DMS 273 treated with DMSO at 0.1 percent for 48 hours (cell line): ENCODE measurements at places on chromosomes 6 and 20.

DNA sequence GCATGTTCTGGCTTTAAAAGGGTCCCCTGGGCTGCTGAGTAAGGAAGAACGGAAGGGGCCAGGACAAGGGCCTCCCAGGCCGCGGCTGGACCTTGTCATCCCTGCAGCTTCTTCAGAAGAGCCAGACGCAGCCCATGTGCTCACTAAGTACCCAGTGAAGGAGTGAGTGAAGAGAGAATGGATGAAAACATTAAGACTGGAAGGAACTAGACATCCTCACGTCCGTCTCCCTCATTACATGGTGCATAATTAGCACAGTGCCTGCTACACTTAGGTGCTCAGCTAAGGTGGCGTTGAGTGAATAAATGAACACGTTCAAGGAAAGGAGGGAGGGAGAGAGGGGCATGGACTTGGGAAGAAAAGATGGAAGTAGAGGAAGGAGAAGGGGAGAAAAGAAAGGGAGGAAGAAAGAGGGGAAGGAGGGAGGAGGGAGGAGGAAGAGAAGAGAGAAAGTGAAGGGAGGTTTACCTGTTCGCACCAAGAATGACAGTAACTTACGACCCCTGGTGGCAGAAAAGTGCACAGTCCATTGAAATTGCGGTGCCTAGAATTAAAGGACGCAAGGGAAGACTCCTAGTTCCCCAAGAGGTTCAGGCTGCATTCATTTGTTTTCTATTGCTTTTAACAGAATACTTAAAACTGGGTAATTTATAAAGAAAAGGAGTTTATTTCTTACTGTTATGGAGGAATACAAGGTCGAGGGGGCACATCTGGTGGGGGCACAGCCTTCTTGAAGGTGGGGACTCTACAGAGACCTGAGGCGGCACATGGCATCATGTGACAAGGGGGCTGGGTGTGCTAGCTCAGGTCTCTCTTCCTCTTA, 8.0 kb downstream of the TP53RK start:
- DNase-seq: peak; percentile 40

GRCh38 chr6:159008656-159009288, 8.8 kb upstream of the RSPH3 start:
- no peak for DNase-seq

GRCh38 chr6:18400831-18401446, 13.8 kb downstream of the RNF144B start:
- DNase-seq: no peak

- DNase-seq: no peak
Observed at GRCh38 chr6:33731751-33732282, 14.9 kb downstream of the IP6K3 start.

DNA sequence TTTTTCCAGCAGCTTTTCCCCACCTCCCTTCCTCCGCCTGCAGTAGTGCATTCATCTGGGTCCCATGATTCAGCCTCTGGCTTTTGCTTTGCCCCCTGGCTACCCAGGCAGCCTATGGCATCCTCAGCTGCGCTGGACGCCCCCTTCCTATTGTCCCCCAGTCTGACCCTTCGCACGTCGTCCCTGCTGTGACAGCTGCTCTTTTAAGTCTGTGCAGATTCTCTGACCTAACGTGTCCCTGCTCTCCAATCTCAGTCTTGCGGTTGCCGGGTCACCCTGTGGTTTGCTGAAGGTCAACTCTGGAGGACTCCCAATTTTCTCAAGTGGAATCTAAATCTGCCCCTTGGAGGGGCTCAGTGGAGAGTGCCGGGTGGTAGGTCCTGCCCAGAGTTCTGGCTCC, 294.3 kb downstream of the CDC5L start:
- DNase-seq: no peak

DNA sequence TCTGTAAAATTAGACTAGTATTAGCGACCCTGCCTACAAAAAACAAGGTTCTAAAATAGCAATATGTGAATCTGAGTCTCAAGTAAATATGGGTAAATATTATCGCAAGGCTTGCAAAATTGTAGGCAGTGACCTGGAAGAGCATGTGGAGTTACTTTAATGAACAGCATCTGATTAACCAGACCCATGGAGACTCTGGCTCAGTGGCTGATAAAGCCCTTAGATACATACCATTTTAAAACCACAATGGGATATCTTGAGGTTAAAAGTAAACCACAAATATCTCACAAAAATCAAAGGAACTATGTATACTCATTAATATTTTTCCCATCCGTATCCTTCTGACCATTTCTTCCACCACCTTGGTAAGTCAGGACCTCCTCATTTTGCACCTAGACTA, 187.0 kb downstream of the MTFR2 start:
- no peak for DNase-seq

DNA sequence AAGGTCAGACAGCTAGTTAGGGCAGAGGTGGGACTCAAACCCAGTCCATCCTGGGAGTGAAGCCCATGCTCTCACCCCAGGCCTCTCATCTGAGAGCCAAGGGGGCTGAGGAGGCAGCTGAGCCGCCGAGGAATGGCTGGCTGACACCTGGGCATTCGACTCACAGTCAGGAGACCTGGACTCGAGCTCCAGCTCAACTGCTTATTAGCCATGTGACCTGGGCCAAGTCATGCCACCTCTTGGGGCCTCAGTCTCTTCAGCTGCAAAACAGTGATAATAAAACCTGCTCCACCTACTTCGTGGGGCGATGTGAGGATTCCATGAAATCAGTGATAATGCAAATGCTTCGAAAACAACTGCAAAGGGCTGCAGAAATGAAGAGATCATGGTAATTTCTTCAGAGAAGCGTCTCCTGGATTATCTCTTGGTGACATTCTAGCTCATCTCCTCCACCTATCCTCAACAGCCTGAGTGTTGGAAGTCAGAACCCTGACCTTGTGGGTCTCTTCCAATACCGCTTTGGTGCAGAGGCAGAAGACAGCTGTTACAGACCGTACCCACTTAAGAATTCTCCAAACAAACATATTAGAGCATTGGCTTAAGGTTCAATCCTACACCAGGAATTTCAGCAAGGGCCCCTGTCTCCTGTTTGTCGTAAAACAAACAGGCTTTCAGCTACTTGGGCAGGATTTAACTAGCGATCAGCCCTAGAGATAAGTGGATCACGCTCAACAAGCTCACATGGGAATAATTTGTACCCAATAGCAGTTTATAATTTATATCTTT, 60.0 kb upstream of the PIM1 start:
- no peak for DNase-seq

DNA sequence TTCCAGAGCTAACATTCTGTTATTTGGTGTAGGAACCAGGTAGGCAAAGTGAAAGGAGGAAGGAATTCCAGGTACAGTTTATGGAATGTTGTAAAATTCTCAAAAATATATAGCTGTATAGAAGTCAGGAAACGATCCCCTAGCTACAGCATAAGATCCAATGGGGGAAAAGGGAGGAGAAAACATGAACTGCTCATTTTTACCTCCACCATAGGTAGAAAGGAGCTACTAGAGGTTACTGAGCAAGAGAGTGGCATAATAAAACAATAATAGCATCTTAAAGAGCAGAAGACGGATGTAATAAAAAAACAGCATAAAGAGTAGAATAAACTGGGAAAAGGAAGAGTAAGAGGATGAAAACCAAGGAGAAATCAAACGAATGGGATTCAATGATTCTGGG, 26.9 kb downstream of the EPB41L2 start:
- no peak for DNase-seq

DNA sequence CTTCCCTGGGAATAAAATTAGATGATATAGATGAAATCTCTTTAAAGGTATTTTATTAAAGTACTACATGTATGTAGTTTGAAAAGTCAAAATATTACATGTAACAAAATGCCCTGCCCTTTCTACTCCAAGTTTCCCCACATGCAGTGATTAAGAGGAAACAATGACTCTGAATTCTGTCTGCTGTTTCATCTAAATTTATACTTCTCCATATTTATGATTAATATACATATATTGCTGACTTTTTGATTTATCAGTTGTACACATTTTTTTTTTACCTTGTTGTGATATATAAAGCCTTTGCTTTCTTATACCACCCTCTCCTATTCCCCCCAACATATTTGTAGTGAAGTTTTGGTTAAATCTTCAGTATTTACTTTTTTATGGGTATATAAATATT, 127.9 kb downstream of the ZFAND3 start:
- DNase-seq: no peak

- DNase-seq: peak; percentile 91
Observed at GRCh38 chr6:13526727-13527670, 39.6 kb upstream of the GFOD1 start.

DNA sequence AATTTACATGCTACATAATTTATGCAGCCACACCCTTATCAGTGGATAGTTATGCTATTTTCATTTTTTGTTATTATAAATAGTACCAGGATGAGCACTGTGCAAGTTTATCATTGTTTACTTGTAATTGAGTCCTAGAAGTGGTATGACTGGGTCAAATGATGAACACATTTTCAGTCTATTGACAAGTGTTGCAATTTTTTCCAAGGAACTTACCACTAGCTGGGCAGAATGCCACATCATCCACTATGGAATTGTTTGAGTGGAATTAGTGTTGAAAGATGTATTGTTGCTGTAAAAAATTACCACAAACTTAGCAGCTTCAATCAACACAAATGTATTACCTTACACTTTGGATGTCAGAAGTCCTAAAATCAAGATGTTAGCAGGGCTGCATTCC, 38.1 kb upstream of the OPN5 start:
- DNase-seq: no peak

GRCh38 chr6:144476286-144476685, 191.2 kb downstream of the UTRN start:
- DNase-seq: no peak

- DNase-seq: no peak
Observed at GRCh38 chr20:38245753-38246152, 14.8 kb downstream of the KIAA1755 start.

DNA sequence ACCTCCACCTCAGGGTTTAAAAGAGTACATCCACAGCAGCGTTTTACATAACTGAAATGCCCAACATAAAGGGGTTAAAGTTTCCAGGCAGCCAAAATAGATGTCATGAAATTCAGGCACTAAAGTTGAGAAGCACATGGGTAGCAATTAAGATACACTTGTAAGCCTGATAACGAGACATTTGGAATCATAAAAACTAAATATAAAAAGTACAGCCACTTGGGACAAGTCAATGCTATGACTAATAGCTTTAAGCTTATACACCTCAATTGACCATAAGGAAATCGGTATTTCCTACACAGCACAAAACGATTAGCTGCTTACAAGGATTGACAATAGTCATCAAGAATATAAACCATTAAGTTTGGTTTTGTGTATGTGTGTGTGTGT, 11.8 kb downstream of the LOC128125822 start:
- DNase-seq: no peak

GRCh38 chr20:19269737-19270340, 57.4 kb downstream of the SLC24A3 start:
- DNase-seq: no peak

GRCh38 chr6:111418971-111419693, 63.9 kb downstream of the REV3L start:
- no peak for DNase-seq

DNA sequence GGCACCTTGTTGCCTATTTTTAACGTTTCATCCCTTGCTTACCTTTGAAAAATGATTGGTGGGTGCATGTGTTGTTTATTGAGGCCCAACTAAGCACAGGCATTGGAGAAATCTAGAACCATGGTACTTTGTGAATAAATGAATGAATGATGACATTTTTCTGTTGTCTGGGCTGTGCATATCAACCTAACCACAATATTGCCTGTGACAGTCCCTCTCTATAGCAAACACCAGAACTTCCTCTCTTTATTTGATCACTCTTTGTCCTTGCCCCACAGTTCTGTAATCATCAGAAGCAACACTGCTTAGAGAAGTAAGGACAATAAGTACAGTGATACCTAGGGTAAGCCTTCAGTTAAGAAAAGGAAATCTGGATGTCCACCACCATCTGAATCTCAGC, 75.1 kb downstream of the TBC1D7 start:
- no peak for DNase-seq

DNA sequence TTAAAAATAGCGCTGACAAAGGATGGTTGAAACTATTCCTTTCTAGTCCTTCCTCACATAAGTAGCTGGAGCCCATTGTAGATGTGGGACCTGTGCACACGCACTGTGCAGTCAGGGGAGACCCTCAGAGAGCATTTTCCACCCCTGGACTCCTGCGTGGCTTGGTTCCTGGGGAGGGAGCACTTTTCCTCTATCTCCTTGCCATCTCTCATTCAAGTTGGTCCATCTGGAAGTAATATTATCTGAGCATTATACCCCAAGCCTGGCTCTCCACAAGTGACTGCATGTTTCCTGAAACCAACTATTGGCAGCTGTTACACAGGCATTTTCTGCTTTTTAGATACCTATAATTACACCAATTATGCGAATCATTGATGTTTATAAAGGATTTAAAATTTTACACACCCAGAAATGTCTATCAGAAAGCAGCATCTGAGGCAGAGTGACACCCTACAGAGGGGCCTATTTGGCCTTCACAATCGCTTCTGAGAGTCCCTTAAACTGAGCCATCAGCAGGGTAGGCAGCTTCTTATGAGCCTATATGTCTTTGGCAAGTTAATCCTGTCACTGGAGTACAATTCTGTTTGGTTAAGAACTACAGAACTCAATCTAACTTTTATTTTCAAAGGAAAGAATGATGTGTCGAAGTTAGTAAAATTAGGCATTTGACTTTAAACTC, 18.7 kb downstream of the SOX4 start:
- peak; percentile 93 for DNase-seq

DNA sequence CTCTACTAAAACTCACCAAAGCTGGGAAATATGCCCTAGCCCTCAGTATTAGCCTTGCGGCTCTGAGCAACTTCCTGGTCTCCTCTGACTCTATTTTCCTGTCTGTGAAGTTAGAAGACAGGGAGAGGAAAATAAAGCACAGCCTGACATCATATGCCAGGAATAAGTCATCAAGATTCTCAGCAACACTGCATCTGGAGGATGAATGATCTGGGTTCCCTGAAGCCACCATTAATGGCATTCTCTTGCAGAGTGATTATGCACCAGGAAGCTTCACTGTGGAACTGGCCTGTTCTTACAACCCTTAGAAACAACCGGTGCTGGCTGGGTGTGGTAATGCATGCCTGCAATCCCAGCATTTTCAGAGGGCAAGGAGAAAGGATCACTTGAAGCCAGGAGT, 12.4 kb downstream of the ADGRF5 start:
- DNase-seq: no peak

DNA sequence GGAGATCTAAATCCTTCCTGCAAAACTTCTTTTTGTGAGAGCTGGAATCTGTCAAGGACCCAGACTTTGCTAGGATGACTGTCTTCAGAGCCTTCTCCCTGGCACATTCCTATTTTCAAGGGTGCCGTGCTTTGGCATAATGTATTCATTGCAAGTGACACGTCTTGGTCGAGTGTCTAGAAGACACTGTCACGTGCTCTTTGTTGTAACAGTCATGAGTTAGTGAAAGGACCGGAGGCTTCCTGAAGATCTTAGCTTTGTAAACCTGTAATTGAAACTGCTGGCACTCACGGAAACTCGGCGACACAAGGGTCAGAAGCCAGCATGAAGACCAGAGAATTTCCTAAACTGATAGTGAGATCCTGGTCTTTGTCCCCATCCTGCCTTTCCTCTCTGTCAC, 19.7 kb upstream of the TAGAP start:
- DNase-seq: no peak

GRCh38 chr20:1816384-1817381, 78.5 kb upstream of the SIRPA start:
- no peak for DNase-seq
